D341Med (cell line): ENCODE measurements at places on chromosomes 12 and 14.
A peak's percentile ranks its signal among the peaks of the same experiment; 100 is the strongest.

DNA sequence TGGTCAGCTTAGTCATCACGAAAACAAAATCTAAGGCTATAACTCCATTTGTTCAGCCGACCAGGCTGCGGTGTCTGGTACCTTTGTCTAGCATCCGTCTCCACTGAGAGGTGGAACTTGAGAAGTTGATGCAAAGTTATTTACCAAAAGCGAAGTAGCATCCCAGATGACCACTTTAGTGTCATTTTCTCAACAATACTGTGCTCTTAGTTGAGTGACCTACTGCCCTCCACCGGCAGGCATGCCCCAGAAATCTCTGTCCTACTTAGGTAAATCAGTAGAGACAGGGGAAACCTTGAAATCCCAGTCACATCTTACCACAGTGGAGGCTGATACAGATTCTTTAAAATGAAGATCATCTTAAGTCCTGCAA, 1.3 kb upstream of the ST8SIA1 start:
- peak; percentile 31 for DNase-seq

GRCh38 chr12:15662983-15663659, 126.1 kb downstream of the EPS8 start:
- DNase-seq: no peak

- DNase-seq: peak; percentile 32
Measured at GRCh38 chr12:91171476-91171875, 11.1 kb downstream of the DCN start.

DNA sequence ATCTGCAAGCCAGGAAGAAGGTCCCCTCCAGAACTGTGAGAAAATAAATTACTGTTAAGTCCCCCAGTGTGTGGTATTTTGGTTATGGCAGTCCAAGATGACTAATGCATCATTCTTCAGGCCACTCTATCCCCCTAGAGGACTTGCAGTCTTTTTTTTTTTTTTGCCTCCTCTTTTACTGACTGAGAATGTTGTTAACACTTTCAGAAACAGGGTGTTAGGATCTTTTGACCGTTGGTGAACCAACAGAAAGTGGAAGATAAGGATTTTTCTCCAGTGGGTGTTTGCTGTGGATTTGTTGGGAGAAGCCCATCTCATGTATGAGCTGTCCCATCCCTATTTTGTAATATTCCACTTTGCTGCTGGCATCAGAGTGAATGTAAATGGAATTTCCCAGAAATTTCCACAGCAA, 37.8 kb downstream of the MARK3 start:
- no peak for DNase-seq

DNA sequence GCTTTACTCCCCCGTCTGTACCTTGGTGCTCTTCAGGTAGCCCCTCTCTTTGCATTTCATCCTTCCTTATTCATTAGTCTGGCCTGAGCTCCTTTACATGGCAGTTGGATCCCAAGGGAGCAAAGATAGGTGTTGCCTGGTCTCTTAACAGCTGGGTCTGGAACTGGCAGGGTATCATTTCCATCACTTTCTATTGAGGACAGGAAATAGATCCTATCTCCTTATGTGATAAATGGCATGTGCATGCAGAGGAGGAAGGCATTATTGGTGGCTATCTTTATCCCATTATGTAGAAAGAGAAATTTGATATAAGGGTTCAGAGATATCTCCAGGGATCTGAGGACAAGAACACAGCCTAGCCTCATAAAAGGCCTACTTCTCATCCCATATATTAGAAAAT, 54.6 kb upstream of the OAS1 start:
- DNase-seq: no peak

DNA sequence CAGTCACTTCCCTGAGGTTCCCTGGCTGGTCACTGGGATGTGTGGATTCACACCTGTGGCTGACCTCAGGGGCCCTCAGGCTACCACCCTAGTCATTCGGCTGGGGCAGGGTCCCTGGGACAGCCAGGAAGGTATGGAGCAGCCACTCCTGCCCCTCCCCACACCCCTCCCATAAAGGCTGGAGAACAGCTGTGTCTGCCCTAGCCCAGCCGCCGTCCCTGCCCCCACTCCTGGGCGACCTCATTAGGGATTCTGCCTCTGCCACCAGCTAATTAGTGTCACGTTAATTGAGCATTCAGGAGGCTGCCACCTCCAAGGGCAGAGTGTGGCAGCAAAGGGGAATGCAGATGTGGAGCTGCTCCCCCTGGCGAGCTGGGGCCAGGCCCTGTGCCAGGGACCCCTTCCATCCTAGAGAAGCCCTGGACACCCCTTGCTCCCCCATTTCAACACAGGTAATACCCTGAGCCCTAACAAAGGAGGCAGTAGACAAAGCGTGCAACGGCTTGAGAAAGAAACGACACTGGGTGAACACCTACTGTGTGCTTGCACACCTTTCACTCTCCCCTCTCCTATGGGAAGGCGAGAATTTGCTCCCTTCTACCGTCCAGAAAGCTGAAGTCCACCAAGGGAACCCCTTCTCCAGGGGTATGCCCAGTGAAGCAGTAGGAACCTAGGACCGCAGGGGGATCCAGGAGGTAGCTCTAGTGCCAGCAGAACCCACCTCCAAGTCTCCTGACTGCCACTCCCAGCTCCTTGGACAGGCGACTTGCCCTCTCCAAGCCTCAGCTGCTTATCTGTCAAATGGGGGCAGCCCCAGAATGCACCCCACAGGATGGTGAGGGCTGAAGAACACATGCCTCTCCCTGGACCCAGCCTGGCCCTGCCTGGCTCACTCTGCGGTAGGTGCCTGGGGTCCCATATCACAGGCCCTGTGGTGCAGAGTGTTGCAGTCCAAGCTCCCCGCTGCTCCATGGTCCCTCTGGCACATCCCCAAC, 45.1 kb downstream of the FAM222A start:
- DNase-seq: no peak

DNA sequence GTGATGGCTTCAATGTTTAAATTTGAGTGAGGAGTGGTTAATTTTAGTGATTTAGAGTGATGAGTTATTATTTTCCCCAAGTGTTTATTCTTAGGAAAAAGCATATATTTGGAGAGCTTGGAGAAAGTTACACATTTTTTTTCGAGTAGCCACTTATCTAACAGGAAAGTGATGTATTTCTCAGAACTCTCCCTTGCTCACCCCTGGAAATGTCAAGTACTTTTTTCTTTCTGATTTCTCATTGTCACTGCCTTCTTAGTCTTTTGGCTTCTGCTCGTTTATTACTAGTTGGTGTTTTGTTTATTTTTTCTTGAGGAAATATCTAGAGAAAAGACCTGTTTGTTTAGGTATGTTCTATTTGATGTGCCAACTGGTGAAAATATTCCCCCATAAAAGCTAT, 58.8 kb downstream of the AEBP2 start:
- DNase-seq: no peak

DNA sequence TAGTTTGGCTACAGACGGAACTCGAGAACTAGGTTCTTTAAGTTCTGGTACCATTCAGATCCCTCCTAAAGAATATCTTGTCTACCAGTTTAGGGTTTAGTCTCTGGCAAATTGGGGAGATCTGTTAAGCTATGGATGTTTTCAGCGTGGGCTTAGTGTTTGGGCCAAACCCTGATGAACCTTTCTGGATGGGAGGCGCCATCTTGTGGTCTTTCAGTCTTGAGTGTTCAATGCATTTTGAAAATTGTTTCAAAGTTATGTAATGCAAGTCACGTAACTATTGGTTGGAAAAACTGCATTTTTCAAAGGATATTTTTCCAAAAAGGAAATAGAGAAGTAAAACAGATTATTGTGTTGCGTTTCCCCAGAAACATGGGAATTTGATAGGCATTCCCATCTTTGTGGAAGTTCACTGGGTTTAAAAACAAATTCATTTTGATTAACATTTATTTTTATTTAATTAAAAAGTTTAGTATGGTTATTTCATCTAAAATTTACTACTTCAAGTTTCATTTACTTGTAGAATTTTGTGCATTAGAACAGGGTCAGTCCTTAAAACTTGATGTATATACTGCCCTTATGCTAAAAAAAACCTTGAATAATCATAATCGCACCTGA, 169.0 kb downstream of the PRIMA1 start:
- peak; percentile 62 for DNase-seq

DNA sequence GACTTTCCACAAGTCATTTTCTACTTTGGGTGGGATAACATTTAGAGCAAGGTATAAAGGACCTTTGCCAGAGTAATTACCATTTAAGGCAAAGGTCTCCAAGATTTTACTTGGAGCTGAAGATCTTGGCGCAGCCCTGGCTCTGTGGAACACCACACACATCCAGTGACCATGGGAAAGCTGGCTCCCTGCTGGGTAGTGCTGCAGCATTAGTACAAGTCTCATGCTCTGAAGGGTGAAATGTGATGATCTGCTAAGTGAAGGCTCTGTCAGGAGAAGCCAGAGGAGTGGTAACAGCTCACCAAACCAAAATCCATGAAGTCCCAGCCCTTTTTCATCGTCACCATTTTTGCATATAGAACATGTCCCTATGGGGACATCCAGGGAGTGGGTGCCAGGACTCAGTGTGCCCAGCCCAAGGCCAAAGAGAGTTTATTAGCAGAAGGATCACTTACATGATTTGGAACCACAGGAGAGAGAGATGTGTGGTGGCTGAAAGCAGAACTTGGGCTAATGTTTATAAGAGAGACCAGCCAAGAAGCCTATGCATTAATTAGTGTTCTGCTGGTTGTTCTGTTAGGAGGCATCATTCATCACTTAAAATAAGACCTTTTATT, 110.7 kb downstream of the SLC38A6 start:
- DNase-seq: no peak

GRCh38 chr12:58563621-58564020, 356.7 kb downstream of the LRIG3 start:
- DNase-seq: no peak

GRCh38 chr12:53063708-53064612, 14.1 kb downstream of the TNS2 start:
- DNase-seq: no peak

- DNase-seq: no peak
Measured at GRCh38 chr12:97283297-97283696, 179.3 kb upstream of the RMST start.

- no peak for DNase-seq
Measured at GRCh38 chr12:29662734-29663323, 120.9 kb downstream of the TMTC1 start.
